ENCODE measurements at places on chromosomes 3 and 15.

DNA sequence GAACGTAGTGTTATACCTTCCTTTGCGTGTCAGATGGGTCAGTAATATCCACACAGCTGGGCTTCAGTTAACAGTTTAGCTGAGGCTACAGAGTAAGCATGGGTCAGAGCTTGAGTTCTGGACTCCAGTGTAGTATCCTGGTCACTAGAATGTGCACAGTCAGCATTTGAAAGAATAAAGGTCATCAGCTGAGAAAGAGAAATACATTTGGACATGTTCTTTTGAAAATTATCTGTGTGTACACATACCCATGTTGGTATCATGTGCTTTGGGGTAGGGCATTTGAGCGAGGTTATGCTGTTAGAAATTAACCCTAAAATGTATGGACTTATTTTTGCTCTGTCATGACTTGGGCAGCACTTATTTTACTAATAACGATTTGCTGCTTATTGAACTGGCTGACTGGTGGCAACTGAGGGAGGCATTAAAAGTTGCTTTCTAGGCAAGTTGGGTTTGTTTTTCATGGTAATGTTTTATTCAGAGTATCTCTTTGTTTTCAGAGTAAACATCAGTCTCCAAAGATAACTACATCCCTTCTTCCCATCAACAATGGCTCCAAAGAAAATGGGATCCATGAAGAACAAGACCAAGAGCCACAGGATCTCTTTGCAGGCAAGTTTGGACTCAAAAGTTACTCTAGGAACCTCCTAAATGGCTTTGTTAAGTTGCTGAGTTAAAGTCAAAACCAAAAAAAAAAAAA is 16.4 kb downstream of the SNX1 start:
- DNase-seq, result no peak

- no peak for DNase-seq
Observed at GRCh38 chr3:188697127-188697526, 474.6 kb upstream of the TPRG1 start.

DNA sequence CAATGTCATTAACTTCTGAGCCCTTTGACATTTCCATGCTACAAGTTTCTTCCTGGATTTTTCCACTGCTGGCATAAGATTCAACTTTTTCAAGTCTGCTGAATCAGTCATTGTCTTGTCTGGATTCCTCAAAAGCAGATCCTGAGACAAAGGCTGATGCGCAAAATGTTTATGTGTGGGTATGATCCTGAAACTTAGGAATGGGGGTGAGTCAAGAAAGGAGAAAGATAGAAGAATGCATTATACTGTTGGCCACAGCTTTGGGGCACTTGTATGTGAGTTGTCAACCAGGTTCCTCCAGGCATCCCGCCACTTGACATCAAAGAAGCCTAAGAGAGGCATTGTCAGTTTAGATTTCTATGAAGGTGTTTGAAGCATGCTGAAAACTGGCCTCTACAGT is 50.4 kb downstream of the FOXB1 start:
- DNase-seq, result no peak

DNA sequence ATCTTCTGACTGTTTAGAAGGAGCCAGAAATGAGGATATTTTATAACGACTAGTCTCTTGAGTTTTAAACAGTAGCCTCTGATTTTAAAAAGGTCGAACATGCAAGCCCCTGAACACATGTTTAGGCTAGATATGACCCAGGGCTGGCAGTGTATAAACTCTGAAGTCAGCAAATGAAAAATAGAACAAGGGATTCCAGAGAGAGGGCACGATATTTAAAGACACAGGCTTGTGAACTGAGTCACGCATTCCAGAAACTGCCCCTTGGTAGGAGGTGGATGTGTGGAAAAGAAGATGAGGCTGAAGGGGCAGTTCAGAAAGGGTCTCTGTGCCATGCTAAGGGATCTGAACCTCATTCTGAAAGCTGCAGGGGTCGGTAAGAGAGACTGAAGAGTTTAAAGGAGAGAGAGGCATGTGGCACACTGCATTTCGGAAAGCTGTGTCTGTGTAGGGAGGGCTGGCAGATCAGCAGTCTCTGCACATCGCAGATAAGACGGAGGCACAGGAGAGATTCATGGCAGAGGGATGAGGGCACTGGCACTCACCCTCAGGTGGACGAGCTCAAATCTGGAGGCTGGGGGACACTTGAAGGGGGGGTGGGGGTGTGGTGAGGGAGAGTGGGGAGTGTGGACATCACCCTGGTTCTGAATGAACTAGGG is 22.1 kb downstream of the ST8SIA2 start:
- no peak for DNase-seq

GRCh38 chr15:26475554-26475953 is 297.3 kb downstream of the GABRB3 start:
- DNase-seq, result no peak

- DNase-seq, result no peak
Observed at GRCh38 chr15:36617529-36618196, 38.2 kb downstream of the CDIN1 start.

DNA sequence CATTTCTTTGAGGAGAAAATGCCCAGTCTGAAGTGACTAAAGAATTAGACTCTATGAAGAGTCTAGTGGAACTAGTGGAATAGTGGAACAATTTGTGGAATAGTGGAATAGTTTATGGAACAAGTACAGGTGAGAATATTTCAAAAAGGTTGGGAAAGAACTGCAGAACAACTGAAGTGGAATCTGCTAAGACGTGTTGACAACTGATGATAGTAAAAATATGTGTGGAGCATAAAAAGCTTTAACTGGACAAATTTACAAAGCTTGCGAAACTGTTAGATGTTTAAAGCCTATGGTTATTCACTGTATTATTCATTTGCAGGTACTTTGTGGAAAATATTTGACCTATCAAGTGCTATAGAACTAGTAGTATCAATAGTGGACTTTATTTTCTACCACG is 164.5 kb downstream of the ADAMTS9 start:
- DNase-seq, result no peak

- DNase-seq, result no peak
Observed at GRCh38 chr3:23496165-23496564, 293.0 kb downstream of the UBE2E2 start.

DNA sequence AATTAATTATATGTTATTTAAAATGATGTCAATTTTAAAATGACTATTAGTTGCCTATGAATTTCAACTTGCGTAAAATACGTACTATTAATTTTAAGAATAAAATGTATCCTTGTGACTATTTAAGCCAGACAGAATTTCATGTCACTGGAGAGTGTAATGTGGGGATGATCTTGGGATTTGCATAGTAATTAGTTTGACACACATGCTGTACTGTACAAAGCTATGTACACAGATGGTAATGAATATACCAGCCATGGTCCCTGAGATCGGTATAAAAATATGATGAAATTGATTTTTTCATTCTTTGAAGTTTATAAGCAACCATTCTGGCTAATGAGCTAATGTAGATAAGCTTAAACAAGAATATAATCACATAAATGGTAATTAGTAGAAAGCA is 134.4 kb upstream of the ROBO1 start:
- DNase-seq, result no peak

DNA sequence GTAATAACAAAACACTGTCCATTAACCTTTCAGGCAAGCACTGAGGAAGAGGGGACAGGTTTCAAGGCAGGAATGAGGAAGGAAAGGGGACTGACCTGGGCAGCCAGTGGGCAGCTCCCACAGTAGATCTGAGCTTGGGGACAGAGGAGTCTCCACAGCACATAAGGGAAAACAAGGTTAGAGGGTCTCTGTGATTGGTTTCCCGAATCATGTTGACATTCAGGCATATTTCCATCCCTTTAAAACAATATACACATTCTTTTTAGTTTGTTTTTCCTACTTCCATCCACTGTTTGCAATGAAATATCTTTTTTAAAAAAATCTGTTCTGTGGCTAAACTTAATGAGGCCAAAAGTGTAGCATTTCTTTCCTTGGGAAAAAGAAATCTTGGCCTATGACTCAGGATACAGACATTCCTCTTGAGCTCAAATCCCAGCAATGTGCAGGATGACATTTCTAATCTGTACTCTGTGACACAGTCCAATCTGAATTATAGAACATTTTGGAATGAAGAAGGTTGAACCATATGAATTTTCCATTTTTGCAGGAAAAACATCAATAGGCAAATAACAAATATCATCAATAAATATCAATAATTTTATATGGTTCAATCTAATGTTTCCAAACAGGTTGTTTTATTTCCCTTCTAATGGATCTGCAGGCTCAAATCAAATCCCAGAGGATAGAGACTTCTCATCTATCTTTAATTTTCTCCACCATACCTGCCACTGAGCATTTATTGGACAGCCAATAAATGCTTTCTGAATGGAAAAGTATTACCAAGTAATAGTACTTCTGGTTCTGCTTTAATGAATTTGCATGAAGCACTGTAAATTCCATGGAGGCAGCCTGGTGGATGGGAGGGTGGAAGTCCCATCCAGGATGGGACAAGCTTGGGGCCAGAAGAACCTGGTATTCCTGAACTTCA is 54.1 kb downstream of the ITGB5 start:
- DNase-seq, result no peak

GRCh38 chr3:40211579-40211978 is 97.9 kb upstream of the EIF1B start:
- no peak for DNase-seq

- no peak for DNase-seq
Observed at GRCh38 chr15:58777107-58777506, 6.0 kb downstream of the MINDY2 start.

GRCh38 chr3:36959821-36960220 is 15.0 kb upstream of the TRANK1 start:
- DNase-seq, result peak; percentile 3

GRCh38 chr3:133014325-133014724 is 23.9 kb upstream of the TMEM108 start:
- DNase-seq, result no peak

DNA sequence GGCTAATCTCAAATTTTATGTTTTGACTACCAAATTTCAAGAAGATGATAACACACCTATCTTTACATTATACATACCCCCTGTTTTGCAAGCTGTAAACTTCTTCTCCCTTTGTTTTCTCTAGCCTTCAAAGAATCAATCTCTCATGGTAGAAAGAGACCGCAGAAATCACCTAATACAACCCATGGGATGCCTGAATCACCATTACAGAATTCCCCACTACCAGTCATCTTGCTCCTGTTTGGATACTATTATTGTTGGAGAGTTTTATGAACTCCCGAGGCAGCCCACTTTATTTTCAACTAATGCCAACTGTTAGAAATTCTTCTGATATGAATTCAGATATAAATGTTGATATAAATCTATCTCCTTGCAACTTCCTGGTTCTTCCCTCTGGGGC is 110.9 kb downstream of the FRMD5 start:
- no peak for DNase-seq

GRCh38 chr3:103210583-103210982 is 775.8 kb downstream of the ZPLD1 start:
- no peak for DNase-seq

GRCh38 chr15:72369964-72370363 is 5.8 kb downstream of the HEXA start:
- no peak for DNase-seq

DNA sequence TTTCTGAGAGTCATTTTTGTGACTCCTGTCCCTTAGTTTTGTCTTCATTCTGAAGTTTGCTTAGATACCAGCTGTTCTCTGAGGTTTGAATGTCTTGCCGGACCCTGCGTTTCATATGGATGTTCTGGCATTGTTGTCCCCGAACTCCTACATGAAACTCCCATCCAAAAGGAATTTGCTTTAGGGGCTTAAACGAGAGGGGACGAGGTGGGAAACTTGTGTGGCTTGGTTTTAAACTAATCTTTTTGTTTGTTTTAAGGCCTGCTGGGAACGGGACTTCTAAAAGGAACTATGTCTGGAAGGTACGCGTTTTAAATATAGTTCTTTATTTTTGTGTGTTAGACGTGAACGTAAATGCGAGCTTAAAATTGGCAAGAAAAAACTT is 679 bp downstream of the RPL35A start:
- no peak for DNase-seq

DNA sequence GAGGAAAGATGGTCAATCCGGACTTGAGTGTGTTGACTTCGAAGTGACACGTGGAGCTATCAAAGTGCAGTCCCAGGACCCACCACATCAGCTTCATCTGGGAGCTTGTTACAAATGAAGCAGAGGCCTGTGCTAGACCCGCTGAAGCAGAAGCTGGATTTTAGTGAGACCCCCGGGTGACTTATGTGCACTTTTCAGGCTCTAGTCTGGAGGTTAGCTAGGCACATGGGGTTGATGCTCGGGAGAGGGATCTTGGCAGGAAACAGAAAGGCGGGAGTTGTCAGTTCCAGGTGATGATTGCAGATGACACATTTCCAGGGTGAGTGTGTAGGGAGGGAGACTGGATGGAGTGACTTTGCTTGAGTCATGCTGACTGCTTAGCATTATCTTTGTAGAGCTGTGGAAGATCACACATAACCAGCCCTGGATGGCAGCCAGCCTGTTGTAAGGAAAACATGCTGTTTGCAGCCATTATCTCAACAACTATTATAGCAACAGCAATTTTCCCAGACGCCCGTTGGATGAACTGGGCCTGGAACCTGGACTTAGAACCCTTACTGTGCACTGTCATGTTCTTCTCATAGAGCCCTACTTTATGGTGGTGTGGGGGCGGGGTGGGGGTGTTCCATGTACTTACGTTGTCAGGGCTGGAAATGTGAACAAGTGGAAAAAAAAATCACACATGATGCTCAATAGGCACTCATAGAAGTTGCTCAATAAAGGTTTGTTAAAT is 122.4 kb downstream of the THSD4 start:
- no peak for DNase-seq

GRCh38 chr15:74333662-74334061 is 33.8 kb downstream of the CYP11A1 start:
- DNase-seq, result no peak

GRCh38 chr3:13064964-13065363 is 8.3 kb downstream of the IQSEC1 start:
- DNase-seq, result no peak

- peak; percentile 55 for DNase-seq
Observed at GRCh38 chr3:184261854-184262763, 756 bp upstream of the CAMK2N2 start.

- no peak for DNase-seq
Observed at GRCh38 chr3:138364356-138365252, 16.2 kb downstream of the MRAS start.

DNA sequence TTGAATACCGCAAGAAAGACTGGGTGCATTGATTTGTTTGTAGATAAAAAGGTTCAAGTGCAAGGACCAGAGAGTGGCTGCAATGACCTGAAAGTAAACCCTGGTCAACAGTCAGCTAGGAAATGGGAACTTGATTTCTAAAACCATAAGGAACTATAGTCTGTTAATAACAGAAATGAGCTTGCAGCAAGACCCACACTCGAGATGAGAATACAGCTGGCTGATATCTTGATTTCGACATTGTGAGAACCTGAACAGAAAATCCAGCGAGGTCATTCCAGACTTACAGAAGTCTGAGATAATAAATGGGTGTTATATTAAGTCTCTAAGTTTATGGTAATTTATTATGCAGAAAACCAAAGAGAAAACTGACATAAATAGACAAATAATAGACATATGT is 177.3 kb downstream of the NFKBIZ start:
- no peak for DNase-seq

DNA sequence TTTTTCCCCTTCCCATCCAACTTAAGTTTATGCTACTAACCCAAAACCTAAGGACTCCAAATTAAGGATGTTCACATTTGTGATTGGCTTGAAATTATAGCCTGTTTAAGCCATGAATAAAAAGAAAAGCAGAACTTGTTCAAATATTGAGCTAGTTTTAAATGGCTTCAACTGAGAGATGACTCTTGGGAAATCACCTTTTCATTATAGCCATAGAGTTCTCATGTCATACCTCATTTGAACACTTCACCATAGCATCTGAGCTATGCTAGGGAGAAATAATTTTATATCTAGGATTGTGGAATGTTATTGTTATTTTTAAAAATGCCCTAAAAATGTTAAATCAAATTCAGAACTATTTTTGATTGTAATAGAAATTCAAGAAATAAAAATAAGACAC is 409.2 kb upstream of the RARB start:
- DNase-seq, result no peak

GRCh38 chr15:98155356-98155755 is 194.9 kb downstream of the ARRDC4 start:
- no peak for DNase-seq

All from NCI-H2107 (cell line).